ENCODE measurements at places on chromosomes 1 and 21.
A peak's percentile ranks its signal among the peaks of the same experiment; 100 is the strongest.

- no peak for DNase-seq
These were observed 35.8 kb downstream of the CCN1 start for GRCh38 chr1:85616364-85616705.

- no peak for DNase-seq
These were observed 41.0 kb upstream of the SCAF4 start for GRCh38 chr21:31772674-31773555.

DNA sequence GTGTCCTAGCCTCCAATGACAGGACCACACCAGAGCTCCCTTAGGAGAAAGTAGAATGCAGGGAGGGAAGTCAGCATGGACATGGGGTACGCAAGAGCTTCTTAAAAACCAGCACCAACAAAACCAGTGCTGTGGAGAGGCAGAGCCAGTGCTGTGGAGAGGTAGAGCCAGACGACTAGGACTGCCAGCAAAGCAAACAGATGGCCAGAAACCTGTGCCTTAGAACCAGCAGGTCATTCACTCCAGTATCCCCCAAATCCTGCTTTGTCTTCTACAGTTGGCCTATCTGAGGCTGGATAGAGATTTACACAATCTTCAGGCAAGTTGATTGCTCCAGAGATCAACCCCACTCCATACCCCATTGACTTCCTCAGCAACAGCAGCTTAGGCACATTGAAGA, 459.9 kb upstream of the CAMK1G start:
- no peak for DNase-seq

DNA sequence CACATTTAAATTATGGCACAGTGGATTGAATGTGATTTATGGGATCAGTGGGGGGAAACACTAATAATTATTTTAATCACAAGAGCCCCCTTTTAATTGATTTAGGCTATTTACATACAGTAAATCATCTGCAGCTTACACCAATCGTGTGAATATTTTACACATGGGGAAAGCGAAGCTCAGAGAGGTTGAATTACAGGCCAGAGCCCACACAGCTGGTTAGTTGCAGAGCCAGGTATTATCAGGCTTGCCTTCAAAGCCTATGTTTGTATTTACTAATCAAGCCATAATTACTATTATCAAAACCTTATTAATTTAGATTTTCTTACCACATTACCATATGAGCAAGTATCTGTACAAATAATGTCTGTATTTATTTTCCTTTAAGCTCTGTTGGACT, 749 bp downstream of the SDCCAG8 start:
- no peak for DNase-seq

DNA sequence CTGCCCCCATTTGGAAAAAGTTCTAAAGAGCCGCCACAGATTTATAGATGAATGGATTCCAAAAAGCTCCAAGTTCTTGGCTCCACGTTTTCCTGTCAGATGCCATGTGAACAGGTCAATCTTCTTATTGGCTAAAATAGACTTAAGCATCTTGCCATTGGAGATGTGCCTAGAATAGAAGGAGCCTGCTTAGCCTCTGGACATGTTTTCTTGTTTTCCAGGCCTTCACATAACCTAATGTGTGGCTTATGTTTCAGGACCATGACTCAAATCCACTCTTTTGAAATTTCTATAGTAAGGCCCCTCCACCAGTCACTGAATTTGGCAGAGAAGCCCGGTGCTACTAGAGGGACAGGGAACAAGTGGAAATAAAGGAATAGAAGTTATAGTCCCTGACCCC, 31.5 kb downstream of the PHC2 start:
- no peak for DNase-seq

DNA sequence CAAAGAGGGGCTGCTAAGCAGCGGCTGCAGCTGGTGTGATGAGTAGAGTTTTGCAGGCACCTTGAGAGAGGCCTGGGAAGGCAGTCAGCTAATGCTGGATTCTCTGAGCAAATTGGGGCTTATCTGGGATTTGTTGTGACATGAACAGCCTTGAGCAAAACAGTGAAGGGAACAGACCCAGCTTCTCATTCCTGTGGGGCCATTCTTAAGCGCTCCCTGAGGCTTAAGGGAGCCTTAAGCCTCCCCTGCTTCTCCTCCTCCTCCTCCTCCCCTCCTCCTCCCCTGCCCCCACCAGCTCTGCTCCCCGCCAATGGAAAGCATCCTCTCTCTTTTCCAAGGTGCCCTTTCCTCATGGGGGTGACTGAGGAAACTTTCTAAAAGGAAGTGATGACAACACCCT, 21.3 kb downstream of the HMGCS2 start:
- DNase-seq = no peak

GRCh38 chr1:169307176-169307575, 60.4 kb downstream of the NME7 start:
- DNase-seq = no peak

DNA sequence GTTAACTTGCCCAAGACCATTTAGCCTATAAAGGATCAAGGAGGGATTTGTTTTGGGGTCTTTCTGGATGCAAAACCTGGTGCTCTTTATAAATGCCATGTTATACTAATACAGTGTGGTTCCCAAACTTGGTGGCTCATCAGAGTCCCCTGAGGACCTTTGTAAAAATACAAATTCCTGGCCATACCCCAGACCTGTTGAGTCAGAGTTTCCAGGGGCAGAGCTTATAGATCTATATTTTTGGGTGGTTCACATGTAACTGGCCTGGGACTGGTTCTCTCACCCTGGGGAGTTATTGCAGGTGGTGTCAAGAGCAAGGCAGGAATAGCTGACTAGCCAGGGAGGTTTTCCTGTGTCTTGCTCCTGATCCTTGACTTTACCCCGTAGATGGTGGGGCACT, 136.9 kb upstream of the HNRNPU start:
- no peak for DNase-seq

- DNase-seq = no peak
These were observed 40.6 kb downstream of the CAMTA1 start for GRCh38 chr1:6825828-6826227.

GRCh38 chr1:173757666-173758065, 42.9 kb downstream of the KLHL20 start:
- DNase-seq = no peak

- no peak for DNase-seq
These were observed 110.2 kb downstream of the NAV1 start for GRCh38 chr1:201648907-201649721.

DNA sequence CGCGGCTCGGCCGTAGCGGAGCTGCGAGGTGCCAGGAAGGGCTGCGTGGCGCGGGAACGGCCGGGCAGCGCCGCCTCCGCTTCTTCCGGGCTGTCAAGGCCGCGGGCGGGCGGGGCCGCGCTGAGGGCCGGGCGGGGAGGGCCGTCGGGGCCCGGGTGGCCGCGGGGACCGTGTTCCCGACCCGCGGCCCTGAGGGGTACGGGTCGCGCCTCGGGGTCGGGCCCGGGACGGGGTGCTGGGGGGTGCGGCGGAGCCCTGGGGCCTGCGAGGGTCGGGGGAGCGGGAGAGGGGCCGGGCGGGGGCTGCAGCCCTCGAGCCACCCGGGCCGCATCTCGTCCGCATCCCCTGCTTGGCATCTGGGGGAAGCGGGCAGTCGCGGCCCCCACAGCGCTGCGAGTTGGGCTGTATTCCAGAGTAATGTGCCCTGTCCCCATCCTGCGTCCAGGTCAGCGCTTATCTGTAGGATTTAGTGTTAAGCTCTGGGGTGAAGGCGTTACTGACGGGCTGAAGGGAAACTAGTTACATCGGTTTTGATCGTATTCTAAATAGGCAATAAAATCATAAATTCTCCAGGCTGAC, 379 bp downstream of the RER1 start:
- no peak for DNase-seq

- DNase-seq = no peak
These were observed 82.2 kb downstream of the NIBAN1 start for GRCh38 chr1:184892116-184892515.

- DNase-seq = no peak
These were observed 174.2 kb downstream of the CAMTA1 start for GRCh38 chr1:6959491-6959890.

GRCh38 chr1:214583113-214583512, 19.9 kb upstream of the CENPF start:
- no peak for DNase-seq

GRCh38 chr1:224874775-224875174, 54.7 kb upstream of the DNAH14 start:
- DNase-seq = peak; percentile 31

DNA sequence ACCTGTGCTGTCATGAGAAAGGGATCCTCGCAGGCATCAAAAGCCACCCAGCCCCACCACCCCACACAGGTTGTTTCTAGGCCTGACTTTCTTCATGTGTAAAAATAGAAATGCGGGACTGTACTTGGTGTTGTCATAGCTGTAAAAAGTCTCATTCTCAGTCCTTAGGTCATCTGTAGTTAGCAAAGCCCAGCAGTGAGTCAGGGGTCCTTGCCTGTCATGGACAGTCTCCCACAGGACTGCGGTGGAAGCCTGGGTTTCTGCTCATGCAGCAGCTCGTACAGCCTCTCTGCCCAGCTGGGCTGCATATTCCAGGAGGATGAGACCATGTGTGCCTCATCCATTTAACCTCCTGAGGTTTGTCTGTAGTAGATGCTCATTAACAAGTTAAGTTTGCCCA, 58.2 kb downstream of the MRPS6 start:
- DNase-seq = no peak

DNA sequence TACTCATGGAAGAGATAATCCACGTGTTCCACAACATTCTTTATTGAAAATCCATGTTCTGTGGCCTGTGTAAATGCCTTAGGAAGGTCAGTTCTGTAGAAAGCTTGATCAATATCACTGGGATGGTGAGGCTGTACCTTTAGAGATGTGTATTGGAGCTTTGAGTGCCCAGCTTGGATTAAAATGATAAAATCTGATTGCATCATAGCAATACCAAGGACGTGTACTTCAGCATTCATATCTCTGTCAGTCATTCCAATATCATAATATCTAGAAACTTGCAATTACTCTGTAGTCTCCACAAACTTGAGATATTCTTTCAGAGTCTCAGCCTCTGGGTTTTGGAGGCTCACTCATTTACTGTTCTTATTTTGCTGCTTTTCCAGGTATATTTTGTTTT, 31.6 kb downstream of the IFI44 start:
- no peak for DNase-seq

DNA sequence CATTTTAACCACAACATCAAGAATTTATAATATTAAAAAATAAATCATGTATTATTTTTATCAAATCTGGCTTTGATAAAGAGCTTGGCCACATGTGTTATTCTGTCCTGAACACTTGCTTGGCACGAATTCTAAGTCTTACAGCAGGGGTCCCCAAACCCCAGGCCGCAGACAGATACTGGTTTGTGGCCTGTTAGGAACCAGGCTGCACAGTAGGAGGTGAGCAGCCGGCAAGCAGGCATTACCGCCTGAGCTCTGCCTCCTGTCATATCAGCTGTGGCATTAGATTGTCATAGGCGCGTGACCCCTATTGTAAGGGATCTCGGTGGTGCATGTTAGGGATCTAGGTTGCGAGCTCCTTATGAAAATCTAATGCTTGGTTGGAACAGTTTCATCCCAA, 127.6 kb upstream of the IVNS1ABP start:
- DNase-seq = no peak

DNA sequence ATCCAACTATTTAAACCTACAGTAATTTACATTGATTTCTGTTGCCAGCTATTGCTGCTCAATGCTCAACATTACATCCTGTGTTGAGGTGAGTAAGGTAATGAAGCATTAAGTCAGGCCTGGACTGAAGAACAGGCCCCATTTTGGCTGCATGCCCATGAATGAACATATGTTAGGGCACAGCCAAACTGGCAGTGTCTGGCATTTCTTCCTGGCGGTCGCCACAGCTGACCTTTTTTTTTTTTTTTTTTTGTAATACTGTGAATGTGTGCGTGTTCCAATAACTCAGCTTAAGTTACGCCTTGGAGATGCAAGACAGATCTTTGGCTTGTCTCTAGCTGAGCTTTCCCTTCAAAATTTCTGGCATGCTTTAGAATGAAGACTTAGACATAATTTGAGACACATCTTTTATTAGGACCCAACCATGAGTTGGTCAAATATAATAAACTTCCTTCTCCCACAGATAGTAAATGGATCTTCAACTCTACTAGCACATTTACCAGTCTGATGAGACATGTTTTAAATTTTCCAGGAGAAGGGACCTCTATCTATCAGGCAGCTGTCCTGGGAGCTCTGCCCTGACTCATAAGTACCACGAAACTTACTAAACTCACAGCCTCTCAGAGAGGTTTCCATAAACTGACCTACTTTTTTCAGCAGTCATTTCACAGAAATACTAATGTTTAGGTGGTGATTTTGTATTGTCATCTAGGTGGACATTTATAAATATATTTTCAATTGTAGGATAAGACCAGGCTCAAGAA, 341.1 kb upstream of the RUNX1 start:
- peak; percentile 12 for DNase-seq

GRCh38 chr1:155522069-155522468, 40.5 kb downstream of the ASH1L start:
- no peak for DNase-seq

GRCh38 chr1:52627028-52627427, 5.9 kb upstream of the SHISAL2A start:
- no peak for DNase-seq

- no peak for DNase-seq
These were observed 392.9 kb downstream of the DSCAM start for GRCh38 chr21:40454057-40454456.

- DNase-seq = no peak
These were observed 401.9 kb downstream of the LMO4 start for GRCh38 chr1:87730274-87731216.

GRCh38 chr1:172827301-172827700, 168.4 kb downstream of the FASLG start:
- no peak for DNase-seq

GRCh38 chr1:116332451-116332850, 40.6 kb upstream of the ATP1A1 start:
- no peak for DNase-seq

DNA sequence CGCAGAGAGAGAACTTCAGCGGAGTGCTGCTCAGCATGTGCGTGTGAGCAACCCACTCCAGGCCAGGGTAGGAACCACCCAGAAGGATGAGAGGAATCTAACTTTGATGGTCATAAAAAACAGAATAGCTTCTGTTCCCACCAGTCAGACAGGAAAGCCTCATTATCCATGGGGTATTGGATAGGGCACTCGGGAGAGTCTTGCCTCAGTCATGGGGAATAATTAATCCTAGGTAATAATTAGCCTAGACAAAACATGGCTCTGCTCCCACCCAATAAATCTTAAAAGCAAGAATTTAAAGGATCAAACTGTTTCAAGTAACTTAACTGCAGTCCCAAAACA, 35.3 kb downstream of the LDLRAD1 start:
- DNase-seq = no peak

DNA sequence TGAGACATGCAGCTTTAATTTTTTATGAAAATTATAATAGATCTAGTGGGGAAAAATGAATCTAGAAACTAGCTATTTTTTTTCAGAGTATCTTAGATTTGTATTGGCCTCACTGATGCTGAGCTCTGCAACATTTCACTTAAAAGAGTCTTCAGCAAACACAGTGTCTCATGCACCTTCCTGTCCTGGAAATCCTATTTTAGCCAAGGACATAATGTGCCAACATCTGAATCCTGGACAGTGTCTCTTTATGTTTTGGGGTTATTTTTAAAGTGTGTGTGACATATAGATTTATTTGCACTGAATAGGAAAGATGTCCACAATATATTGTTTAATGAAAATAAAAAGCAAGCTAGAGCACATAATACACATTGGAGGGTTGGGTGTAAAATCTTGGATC, 199.1 kb upstream of the FMN2 start:
- DNase-seq = no peak

Data from ACHN (cell line).